ENCODE measurements at places on chromosomes 1 and 21.

GRCh38 chr1:28845786-28846543 is 34.0 kb downstream of the OPRD1 start:
- no peak for DNase-seq

DNA sequence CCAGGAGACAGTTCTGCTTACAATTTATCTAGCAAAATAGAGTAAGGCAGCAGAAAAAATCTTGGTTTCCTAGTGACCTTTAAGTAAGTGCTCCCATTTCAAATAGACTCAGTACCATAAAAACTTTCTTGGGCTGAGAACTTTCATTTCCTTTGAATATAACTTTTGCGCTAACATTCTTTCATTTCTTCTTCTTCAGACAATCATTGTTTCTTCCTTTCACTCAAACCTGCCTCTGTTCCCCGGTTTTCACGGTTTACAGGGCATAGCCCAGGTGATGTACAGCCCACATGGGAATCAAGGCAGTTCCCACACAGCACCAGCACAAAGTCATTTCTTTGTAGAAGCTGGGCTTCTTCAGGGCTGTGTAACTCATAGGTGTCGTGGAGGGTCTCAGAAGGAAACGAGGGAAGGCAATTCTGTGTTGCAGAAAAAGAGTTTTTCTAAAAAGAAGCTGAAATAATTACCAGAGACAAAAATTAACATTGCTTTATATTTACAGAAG is 611.6 kb downstream of the SMYD3 start:
- no peak for DNase-seq

DNA sequence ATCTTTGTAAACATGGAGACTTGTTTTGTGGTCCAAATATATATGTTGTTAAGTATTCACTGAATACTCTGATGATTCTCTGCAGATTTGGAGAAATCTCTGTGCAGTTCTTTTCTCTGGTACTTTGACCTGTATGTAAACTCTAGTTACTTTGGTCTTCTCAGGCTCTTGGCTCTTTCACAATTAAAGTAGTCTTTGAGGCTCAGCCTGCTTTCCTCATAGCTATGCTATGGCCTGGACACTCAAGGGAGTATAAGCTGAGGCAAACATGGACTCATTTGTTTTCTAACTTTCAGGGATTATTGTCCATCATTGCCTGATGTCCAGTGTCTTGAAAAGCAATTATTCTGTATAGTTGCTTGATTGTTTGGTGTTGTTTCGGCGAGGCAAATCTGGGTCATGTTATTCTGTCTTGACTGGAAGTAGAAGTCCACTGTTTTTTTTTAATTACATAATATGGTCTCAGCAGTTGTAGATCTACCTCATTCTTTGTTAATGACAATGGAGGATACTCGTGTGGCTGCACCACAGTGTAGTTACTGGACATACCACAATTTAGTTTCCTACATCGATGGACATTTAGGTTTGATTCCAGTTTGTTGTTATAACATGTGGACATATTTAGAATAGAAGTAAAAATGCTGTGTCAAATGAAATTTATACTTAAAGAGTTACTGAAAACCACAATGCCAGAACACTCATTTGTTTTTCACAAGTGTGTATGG is 9.2 kb downstream of the PTBP2 start:
- no peak for DNase-seq

GRCh38 chr1:165403835-165404482 is 41.0 kb downstream of the RXRG start:
- peak; percentile 17 for DNase-seq

GRCh38 chr1:151976858-151977257 is 16.8 kb downstream of the S100A10 start:
- DNase-seq: no peak

- DNase-seq: peak; percentile 84
These were observed 28.5 kb upstream of the EPS8L3 start for GRCh38 chr1:109792056-109792831.

GRCh38 chr1:29501227-29501976 is 265.1 kb downstream of the PTPRU start:
- DNase-seq: no peak

- no peak for DNase-seq
These were observed 87.7 kb downstream of the ST6GALNAC3 start for GRCh38 chr1:76162254-76162653.

- no peak for DNase-seq
These were observed 23.2 kb downstream of the HAX1 start for GRCh38 chr1:154295408-154296235.

- no peak for DNase-seq
These were observed 1.7 kb upstream of the OPTC start for GRCh38 chr1:203492082-203492747.

DNA sequence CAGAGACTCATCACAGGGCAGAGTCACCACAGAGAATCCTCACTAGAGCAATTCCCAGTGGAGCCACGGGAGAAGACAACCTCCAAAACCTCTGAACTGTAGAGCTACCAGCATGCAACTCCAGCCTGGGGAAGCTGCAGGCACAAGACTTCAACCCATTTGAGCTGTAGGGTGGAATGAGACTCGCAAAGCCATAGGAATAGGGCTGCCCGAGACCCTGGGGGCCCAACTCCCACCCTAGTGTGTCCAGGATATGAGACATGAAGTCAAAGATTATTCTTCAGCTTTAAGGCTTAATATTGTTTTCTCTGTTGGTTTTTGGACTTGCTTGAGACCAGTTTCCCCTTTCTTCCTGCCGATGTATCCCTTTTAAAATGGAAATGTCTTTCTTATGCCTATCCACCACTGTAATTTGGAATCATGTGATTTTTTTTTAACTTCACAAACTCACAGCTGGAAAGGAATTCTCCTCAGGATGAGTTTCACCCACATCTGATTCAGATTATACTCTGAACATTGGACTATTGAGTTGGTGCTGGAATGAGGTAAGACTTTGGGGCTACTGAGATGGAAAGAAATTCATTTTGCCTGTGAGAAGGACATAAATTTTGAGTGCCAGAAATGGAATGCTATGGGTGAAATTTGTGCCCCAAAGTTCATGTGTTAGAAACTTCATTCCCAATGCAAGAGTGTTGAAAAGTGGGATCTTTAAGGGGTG is 59.6 kb upstream of the ST6GALNAC5 start:
- DNase-seq: no peak

DNA sequence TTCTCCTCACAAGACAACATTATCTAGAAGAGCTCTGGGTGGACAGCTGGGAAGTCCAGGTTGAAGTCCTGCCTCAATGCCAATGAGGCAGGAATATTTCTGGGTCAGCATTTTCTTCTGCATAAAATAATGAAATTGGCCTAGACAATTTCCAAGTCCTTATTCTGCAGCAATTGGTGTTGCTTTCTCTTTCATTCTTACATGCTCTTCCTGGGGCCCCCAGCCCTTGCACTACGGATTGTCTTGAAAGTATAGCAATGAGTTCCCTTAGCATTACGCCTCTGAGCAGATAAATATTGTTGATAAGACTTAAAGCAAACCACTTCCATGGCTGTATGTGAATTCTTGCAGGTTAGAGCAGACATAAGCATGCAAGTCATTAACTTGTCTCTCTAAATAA is 188.5 kb downstream of the TGFBR3 start:
- no peak for DNase-seq

- no peak for DNase-seq
These were observed 68.1 kb upstream of the AK4 start for GRCh38 chr1:65079941-65080340.

- peak; percentile 25 for DNase-seq
These were observed 152.8 kb downstream of the PPP1R12B start for GRCh38 chr1:202501281-202501680.

GRCh38 chr1:12607263-12607662 is 10.7 kb downstream of the DHRS3 start:
- DNase-seq: no peak

Measured in COR-L47 (cell line).